CD4-positive, alpha-beta T cell treated with Interleukin-4 for 1 hour (primary cell): ENCODE measurements at places on chromosomes 7 and 10.
A peak's percentile ranks its signal among the peaks of the same experiment; 100 is the strongest.

DNA sequence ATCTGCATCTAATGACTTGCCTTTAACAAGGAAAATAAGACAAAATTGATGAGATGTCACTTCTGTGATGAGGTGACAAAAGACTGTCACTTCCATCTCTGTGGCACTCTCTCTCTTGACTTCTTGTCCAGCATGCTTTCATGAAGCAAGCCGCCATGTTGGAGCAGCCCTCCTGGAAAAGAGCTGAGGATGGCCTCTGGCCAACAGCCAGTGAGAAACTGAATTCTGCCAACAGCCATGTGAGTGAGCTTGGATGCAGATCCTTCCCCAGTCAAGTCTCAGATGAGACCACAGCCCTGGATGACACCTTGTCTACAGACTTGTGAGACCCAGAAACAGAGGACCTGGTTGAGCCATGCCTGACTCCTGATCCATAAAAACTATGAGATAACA, 412.6 kb upstream of the SHH start:
- no peak for DNase-seq

DNA sequence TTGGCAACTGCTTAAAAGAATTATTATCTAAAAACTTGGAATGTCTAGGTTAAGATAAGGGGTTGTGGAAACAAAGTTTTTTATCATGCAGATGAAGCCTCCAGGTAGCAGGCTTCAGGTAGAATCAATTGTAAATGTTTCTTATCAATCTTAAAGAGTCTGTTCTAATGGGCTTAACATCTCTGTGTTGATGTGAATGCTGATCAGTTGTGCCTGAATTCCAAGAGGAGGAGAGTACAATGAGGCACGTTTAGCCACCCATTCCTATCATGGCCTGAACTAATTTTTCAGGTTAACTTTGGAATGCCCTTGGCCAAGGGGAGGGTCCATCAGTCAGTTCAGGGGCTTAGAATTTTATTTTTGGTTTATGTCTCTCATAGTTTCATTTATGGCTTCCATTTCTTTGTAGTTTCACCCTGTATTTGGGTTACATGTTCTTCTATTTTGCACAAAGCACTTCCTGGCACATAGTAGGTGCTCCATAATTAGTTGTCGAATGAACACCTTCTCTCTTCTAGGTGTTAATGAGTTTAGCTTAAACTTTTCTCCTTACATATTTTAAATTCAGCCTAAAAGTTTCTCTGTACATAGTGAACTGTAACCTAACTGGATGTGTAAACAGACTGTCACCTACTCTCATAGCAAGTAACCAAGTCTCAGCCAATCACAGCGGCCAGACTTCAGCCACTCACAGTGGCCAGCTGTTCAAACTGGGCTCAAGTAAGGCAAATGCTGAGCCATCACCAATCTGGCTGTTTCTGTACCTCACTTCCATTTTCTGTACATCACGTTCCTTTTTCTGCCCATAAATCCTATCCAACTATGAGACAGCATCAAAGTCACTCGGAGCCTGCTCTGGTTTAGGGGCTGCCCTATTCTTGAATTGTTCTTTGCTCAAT, 34.7 kb downstream of the ALOX5 start:
- no peak for DNase-seq

GRCh38 chr7:17401791-17402627, 103.6 kb downstream of the AHR start:
- DNase-seq = no peak

- no peak for DNase-seq
These were observed 671.1 kb upstream of the CELF2 start for GRCh38 chr10:10346390-10347150.

- DNase-seq = no peak
These were observed 58.2 kb upstream of the CAMK2B start for GRCh38 chr7:44383566-44383965.

- DNase-seq = no peak
These were observed 72.4 kb upstream of the MKLN1 start for GRCh38 chr7:131255242-131255641.

DNA sequence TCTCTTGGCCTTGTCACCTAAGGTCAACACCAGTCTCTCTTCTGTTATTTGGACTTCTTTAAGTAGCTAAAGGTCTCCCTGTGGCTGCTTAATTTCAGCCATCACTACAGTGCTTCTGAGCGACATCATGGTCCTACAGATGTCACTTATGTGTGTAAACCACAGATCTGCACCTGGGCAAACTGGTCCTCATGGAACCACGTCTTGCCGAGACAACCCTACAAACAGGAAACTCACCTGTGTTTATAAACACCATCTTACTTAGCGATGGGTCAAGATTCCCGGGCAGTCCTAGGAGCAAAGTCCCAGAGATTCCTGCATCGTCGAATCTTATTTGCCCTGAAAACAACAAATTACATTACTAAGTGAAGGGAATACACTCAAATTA, 27.8 kb downstream of the KLF6 start:
- no peak for DNase-seq

GRCh38 chr10:45452743-45453452, 78.9 kb downstream of the ALOX5 start:
- no peak for DNase-seq

GRCh38 chr7:50391386-50391785, 58.8 kb downstream of the FIGNL1 start:
- no peak for DNase-seq

GRCh38 chr10:127451628-127452027, 97.5 kb upstream of the NPS start:
- no peak for DNase-seq

DNA sequence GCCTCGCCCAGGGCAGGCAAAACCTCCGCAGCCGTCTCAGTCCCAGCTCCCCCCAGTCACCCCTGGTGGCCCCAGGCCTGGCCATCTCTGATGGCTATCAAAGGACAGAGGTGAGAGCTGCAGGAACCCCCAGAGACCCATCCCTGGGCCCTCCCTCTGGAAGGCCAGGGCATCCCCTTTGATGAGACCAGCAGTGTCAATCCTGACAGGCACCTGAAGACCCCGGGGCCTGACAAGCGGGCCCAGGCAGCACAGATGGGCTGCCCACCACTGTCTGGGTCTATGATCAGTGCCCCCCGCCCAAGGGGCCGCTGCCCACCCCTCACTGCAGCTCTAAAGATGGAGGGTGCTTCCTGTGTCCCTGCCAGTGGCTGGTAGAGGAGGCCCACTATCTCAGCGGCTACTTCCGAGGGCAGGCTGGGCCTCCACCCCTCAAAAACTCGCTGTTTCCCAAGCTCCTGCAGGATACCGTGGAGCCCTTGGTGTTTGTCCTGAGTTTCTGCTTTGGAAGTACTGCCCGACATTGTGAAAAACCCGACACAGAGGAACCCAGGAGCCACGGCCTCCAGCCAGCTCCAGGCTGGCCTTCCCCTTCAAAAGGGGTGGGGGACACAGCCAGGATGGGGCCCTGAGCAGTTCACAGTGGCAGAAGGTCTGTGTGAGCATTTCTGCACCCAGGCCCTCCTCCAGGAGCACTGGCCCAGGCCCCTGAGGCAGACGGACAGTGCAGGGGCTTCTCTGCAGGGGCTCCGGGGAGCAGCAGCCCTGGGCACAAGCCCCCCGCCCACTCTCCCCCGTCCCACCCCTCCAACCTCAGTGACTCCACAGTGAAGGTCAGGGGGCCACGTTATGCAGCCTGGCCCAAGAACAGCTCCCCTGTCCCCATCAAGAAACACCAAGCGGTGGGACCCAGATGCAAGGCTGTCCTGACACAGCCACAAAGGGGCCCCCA, 99.2 kb downstream of the PDGFA start:
- DNase-seq = no peak

DNA sequence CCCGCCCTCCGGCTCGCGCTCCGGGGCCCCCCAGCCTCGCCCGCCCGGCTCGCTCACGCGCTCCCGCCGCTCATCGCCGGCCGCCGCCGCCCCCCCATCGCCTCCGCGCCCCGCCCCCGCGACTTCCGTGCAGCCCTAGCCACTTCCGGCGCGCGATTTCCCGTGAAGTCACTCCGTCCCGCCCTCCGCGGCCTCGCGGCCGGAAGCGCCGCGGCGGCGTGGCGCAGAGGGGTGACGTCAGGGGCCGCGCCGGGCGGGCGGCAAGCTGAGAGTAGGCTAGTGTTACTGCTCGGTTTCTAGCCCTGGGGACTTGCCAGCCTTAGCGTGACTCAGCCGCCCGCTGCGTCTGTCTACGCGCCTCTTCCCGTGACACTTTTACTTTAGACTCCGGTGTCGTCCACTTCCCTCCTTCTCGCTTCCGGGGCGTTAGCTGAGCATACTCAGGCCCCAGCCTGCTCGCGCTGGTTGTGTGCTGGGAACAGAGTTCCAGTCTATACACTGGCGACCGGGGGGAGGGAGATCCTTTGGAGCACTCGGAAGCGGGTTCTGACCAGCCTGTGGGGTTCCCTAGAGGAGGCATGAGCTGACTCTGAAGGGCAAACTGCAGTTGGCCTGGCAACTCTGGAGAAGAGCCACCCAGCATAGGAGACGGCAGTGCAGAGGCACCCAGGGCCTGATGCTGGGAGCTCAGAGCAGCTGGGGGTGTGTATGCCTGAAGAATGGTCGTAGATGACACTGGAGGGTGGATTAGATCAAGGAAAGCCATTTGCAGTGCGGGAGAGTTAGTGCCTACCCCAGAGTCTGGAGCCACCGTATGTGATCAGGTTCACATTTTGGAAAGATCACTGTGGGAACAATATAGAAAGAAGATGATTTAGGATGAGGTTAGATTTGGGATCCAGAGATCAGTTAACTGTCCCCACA, at the start of gene PURB:
TSS of gene PURB (minus strand) at position 137 of the 924 bp plus-strand sequence. CDS start 182 bp downstream, outside the sequence.
- peak; percentile 97 for DNase-seq

DNA sequence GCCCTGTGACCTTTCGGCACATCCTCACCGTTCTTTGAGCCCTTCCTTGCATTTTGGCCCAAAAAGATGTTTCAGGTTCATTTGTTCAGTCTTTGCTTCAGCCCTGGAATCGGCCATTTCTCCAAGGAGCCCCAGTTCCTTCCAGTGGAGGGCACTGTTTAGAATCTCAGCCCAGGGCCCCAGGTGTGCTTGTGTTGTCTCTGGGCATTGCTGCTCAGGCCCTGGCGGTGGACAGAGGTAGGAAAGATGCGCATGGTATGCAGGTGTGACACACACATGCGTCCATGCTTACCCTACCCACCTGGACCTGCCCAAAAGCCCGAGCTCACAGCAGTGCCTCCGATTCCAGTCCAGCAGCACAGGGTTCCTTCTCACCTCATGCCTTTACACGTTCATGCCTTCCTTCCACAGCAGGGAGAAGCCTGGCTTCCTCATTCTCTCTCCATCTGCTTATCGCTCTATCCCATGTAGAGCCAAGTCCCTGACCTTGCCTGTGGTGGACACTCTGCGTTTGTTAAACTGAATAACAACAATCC, 70.6 kb downstream of the LHPP start:
- no peak for DNase-seq

DNA sequence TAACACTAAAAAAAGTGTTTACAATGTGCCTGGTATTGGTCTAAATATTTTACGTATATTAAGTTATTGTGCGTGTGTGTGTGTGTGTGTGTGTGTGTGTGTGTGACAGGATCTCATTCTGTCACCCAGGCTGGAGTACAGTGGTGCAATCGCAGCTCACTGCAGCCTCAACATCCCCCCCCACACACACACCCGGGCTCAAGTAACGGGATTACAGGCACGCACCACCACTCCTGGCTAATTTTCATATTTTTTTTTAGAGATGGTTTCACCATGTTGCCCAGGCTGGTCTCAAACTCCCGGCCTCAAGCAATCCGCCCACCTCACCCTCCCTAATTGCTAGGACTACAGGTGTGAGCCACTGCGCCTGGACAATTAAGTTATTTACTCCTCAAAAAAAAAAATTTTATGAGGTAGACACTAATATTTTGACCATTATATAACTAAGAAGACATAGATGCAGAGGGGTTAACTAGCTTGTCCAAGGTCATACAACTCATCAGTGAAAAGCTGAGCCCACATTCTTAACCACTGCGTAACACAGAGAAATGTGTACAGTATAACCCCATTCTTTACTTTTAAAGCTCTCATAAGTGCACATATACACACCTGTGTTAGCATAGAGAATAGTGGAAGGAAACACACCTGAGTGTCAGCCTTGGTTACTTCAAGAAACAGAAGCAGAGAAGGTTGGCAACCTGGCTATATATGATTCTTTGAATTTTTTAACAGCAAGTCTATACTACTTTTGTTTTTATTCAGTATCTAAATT, 35.0 kb downstream of the DNAJC12 start:
- DNase-seq = no peak

- no peak for DNase-seq
These were observed 31.8 kb upstream of the TM9SF3 start for GRCh38 chr10:96618653-96619052.

DNA sequence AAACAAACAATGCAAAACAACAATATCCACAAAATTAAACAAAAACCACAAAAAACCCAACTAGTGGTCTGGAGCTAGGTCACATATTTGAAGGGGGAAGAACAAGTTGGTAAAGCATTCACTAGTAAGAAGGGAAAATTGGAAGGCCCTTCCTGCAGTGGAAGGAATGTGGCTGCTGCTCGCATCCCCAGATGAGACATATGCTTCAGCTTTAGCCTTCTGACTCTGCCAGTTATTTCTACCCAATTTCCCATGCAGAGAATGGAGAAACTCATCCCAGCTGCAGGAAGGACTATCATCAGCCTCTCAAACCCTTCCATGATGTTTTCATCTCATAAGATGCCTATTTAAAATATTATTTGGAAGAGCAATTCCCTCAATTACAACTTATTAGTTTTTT, 176.6 kb downstream of the BMPER start:
- no peak for DNase-seq
